ENCODE measurements at places on chromosomes 11 and 22. TPM values are rescaled to one million over a fixed set of nuclear protein-coding genes. Genes with fewer than 3 reads are reported as not detected.

GGTLC3 gene
- total RNA-seq = not detected

VWA5A gene
- total RNA-seq = 6.9 TPM

TTC28 gene
- total RNA-seq = 18.7 TPM

IGSF9B gene
- 55.4 TPM for total RNA-seq

OR52H1 gene
- total RNA-seq = not detected

LDHAL6A gene
- 0.20 TPM for total RNA-seq

SLC5A1 gene
- total RNA-seq = 98.2 TPM

HORMAD2 gene
- total RNA-seq = not detected

KCNC1 gene
- not detected for total RNA-seq

NXPE1 gene
- not detected for total RNA-seq

SCGB1A1 gene
- total RNA-seq = not detected

TBCEL gene
- total RNA-seq = 42.6 TPM

FBLN1 gene
- total RNA-seq = 390 TPM

BCO2 gene
- total RNA-seq = 108 TPM

GLYATL2 gene
- total RNA-seq = 0.26 TPM

DNA sequence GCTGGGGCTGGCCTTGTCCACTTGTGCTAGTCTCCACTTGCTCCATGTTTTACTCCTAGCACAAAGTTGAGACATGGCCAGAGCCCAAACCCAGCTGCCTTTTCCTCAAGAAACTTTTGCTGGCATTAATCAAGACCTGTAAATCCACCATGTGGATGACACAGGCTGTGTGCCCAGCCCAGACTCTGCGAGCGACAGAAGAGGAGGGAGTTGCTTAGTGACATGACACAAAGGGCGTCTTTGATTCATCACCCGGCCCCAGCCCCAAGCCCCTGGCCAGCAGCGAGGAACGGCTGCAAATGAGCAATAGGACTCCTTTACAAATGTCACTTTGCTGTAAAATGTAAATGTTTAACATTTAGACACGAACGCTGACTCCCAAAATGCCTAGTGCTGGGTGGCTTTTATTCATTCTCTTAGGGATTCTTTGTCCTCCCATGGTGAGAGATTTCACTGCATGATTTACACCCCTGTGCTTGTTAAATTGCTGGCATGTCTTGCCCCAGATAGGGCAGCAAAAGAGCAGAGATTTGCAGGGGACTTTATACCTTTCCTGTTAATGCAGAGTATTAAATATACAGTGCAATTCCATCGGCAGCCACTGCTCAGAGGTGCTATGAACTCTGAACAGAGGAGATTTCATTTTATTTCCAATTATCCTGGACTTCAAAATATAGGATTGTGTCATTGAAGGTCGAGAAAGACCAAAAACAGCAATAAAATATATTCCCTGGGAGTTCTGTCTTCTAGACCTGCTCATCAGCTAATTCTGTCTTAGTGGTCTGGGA, 263.6 kb upstream of the NCAM1 start:
- DNase-seq = no peak

GRCh38 chr22:31616315-31616980, 45.6 kb downstream of the PISD start:
- no peak for DNase-seq

GRCh38 chr11:122367809-122368231, 251.8 kb upstream of the BLID start:
- peak; percentile 75 for DNase-seq

DNA sequence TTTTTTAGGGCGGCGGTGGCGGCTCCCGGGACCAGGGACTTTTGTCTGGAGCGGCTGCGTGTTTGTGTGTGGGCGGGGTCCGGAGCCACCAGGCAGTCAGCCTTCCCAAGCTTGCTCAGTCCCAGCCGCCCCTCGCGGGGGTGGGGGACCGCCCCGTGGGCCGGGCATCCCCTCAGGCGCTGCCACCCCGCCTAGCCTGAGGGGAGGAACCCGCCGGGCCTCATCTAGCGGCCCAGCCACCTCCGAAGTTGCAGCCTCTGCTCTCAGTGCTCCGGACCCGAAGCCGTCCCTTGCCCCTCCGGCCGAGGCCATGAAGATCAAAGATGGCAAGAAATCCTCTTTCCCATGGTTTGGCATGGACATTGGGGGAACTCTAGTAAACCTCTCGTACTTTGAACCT, 235.2 kb downstream of the OR4C45 start:
- no peak for DNase-seq

DNA sequence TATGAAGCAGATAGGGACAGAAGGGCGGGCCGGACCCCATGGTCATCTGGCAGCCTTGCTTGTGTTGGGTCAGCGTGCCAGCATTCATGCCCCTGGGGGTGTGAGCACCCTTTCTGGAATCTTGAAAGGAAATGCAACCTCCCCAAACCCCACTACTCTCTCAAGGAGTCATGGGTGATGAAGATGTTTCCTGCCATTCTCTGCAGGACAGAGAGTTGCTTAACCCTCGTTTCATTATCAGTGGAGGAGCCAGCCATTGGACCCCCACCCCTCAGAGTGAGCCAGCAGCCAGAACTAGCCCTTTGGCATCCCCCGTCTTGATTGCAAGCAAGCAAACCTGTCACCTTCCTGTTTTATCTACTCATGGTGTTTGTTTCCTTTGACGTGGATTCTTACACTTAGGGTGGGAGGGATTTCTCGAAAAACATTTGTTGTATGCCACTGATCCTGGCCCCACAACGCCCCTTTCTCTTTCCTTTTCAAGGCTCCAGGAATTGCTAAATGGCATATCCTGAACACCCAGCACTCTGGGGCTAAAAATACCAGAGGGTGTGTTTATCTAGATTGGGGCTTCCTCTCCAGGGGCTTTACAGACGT, 258.3 kb downstream of the ETS1 start:
- peak; percentile 73 for DNase-seq

- no peak for DNase-seq
These were observed 142.3 kb downstream of the NXPE2 start for GRCh38 chr11:114820621-114821020.

- DNase-seq = no peak
These were observed 8.1 kb upstream of the GDPD4 start for GRCh38 chr11:77309401-77310085.

GRCh38 chr11:120818097-120818496, 205.8 kb upstream of the TBCEL start:
- no peak for DNase-seq

GRCh38 chr11:125079151-125079877, 16.2 kb downstream of the SLC37A2 start:
- no peak for DNase-seq

GRCh38 chr11:115787302-115787701, 283.1 kb upstream of the CADM1 start:
- no peak for DNase-seq

DNA sequence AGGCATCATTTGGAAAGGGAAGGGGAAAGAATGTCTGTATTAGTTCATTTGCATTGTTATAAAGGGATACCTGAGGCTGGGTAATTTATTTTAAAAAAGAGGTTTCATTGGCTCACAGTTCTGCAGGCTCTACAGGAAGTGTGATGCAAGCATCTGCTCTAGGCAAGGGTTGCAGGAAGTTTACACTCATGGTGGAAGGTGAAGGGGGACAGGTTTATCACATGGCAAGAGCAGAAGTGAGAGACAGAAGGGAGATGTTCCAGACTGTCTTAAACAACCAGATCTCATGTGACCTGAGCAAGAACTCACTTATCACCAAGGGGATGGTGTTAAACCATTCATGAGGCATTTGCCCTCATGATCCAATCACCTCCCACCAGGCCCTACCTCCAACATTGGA, 90.6 kb downstream of the CCDC83 start:
- no peak for DNase-seq

DNA sequence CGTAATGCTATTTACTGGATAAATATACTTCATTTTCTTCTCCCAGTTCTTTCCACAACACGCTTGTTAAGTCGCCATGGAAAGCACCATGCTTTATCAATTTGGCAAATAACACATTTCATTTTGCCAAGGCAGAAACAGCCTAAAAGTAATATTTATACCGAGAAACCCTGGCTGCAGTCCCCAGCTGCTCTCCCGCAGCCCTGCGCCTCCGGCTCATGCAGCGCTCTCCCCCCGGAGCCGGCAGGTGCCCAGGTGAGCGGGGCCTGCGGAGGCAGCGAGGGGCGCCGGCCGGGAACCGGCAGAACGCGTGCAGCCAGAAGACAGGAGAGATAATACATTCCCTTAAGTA, 681 bp upstream of the ARHGEF12 start:
- no peak for DNase-seq

GRCh38 chr22:38882972-38883622, 11.1 kb upstream of the CBX6 start:
- DNase-seq = no peak

GRCh38 chr22:50727678-50728522, 10.1 kb upstream of the ACR start:
- no peak for DNase-seq

DNA sequence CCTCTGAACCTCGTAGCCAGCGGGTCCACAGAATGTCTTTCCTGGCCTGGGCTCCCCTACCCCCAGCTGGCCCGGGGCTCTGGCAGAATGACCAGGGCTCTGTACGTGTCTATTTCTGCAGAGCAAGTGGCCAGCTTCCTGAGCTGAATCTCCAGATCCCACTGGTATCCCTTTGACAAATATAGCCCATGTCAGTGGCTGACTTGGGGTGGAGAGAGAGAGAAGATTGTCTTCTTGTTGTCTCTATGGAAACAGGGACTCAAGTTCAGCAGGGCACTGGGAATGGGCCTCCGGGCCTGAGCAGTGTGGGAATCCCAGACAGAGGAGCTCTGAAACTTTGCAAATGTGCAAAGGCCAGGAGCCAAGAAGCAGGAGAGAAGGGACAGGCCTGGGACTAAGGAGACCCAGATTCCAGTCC, 33.9 kb downstream of the ANO1 start:
- peak; percentile 55 for DNase-seq

DNA sequence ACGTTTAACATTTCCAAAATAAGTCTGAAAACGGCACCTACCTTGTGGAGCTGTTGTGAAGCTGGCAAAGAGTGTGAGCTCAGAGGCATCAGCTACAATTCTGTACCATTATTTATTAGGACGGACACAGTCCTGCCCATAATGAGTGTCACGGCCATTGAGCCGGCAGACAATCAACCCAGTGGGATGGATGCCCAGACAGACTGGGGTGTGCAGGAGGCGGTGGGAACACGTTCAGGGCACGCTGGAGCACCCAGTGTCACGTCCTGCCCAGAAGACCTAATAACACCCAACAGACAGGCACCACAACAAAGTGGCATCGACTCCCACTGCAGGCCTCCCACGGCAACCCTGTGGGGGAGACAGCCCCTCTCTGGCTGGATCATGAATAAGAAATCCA, 34.5 kb downstream of the TPST2 start:
- DNase-seq = peak; percentile 57

- no peak for DNase-seq
These were observed 8.9 kb upstream of the SYT8 start for GRCh38 chr11:1825785-1826451.

DNA sequence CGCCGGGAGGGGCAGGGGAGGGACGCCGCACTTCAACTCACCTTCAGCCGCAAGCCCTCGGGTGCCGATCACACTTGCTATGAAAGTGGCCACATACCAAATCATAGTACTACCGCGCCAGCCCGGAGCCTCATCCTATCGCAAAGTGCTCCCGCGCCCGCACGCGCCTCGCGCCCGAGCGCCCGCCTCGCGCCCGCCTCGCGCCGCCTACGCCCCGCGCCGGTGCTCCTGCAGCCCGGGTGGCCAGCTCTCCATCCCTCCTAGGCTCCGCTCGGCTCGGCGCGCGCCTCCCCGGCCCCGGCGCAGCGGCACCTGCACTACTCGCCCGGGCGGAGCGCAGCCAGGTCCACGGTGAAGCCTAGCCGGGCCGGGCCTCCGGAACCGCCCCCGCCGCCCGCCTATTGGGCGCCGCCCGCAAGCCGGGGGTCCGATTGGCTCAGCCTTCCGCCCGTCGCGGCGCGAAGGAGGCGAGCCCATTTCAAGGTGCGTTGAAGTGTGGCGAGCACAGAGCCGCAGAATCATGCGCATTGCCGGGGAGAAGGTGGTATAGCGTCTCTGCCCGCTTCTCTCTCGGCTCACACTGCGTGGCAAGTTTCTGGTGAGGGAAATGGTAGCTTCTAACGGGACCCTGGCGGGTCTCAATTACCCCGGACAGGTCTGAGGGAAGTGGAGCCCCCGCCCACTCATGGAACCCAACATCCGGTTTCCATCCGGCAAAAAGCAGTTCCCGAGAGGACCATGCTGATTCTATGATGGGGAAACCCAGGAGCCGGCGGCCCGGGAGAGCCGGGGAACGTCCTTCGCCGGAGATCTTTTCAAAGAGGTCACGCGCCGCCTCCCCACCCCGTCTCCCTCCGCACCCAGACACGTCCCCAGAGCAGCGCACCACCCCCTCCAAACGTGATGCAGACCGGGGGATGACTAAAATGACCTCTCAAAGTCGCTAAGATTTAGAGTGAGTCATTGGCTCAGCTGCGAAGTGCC, at the start of gene IGSF9B:
TSS of gene IGSF9B (minus strand) at position 319 of the 984 bp plus-strand sequence. CDS start at position 105, 214 bp downstream.
- peak; percentile 88 for DNase-seq

DNA sequence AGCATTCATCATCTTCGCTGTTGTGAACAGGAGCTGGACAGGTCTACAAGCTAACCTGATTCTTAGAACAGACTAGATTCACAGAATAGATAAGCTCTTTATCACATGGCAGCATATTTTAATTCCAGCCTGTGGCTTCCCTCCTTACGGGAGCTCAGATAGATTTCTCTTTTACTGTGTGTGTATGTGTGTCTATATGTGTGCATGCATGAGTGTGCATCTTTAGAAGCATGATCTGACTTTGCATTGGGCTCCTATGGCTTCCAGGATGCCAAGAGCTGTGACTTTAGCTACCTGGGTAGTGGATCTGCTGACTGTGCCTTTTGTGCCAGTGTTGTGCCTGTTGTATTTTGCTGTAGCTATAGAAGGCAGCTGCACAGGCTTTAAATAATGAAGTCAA, 44.3 kb downstream of the ZNRF3 start:
- no peak for DNase-seq

GRCh38 chr11:16080688-16081381, 275.5 kb downstream of the SOX6 start:
- DNase-seq = no peak

GRCh38 chr11:11435635-11436034, 82.6 kb upstream of the CSNK2A3 start:
- DNase-seq = no peak

DNA sequence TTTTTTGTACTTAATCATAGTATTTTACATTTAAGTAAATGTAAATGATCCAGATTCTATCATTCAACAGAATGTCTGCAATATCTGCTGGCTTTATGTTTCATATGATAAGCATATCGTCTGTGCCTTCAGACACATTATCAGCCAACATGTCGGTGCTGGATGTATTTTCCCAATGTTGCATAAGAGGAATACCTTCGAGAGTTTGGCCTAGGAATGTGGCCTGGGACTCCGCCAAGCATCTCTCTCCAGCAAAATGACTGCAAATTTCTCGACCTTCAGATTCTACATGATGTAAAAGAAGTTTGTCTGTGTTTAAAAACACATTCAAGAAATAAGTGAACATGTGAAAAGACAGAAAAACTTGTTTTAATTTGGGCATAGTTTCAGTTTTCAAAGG, 6.9 kb downstream of the BDNF start:
- peak; percentile 47 for DNase-seq

- no peak for DNase-seq
These were observed 55.7 kb downstream of the PTPRJ start for GRCh38 chr11:48036011-48036410.

All from right cardiac atrium (tissue), 5 donors.